ENCODE measurements at places on chromosomes 1 and 21.

- DNase-seq: no peak
These were observed 2.1 kb downstream of the ADAMTS4 start for GRCh38 chr1:161196521-161197451.

DNA sequence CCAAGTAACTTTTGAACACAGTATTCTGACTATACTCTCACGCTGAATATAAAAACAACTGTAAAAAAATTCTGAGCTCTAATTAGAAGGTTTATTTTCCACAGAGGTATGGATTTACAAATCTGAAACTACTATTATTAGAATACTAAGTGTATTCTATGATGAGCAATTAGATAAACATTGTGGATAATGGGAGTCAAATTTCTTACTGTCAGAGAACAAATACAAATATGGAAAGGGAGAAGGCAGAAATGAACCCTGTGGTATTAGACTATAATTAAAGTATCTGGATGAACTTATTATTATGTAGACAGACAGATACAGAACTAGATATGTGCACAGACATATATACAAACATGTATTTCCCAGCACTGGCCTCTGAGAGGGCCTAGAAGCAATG lies 22.6 kb downstream of the ALDH9A1 start:
- no peak for DNase-seq

DNA sequence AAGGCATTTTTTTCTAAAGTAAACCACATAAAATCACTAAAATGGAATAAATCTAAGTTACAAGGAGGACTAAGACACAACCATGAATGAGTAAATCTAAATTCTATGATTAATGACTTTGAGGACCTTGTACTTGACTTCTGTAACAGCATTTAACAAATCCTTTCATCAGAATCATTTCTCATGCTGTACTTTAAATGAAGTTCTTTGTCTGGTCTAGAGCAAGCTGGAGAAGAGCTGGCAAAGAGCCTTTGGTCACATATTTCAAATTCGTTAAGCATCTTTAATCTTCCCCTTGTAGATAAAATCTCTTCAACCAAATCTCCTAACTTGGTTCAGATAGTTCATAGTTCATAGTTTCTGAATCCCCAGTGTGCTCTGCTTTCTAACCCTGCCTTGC lies 405.4 kb downstream of the PTPRC start:
- no peak for DNase-seq

DNA sequence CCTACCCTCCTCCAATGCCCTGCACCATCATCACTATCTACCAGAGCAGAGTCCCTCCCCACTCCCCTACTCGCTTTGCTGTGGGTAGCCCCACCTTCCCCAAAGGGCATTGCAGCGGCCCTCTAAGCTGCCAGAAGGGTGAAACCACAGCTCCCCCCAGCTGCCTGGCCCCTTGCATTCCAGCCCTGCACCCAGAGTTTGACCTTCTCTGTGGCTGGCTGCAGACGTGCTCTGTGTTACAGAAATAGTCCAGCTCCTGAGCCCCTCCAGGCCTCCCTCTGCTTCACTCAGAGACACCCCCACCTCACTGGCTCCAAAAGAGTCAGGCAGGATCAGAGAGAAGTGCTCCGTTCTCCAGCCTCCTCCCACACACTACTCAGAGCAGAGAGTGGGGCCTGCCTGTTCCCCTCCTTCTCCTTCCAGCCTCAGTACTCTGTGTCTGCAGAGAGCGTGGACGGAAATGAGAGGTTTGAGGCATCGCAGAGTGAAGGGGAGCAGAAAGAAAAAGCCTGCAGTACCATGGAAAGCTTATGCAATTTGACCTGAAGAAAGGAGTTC lies 63.2 kb downstream of the PLEKHA6 start:
- no peak for DNase-seq

DNA sequence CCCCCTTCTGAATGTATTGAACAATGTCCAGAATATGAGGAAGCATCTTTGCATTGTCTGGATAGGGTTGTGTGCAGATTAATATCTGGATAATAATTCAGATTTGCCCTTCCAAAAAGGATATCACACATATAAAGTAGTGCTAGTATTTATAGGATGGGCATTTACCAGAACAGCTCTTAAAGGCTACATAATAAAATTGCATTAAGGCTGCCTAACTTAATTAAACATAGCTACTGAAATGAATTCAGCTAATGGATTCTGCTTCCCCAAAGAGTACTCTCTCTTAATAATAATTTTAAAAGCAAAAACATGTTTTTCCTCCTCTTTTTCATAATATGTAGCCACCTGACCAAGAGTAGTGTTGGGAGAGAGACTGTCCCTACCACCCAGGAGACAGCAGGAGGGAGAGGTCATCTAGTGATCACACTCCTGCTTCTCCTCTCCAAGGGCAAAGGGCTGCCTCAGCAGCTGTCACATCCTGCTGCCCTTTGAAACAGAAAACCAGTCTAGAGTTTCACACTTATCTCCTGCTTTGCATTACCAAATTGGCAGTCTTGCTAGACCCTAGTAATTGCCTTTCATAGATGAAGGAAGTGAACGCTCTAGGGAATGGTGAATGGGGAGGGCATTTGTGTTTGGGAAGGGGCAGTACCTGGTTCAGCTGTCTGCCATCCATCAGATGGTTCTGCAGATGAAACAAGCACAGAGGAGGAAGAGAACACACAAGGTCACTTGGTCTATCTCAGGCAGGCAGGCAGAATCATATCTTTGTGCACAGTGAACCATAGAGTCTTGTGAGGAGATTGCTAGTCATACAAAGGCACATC lies 29.3 kb upstream of the DDAH1 start:
- no peak for DNase-seq

DNA sequence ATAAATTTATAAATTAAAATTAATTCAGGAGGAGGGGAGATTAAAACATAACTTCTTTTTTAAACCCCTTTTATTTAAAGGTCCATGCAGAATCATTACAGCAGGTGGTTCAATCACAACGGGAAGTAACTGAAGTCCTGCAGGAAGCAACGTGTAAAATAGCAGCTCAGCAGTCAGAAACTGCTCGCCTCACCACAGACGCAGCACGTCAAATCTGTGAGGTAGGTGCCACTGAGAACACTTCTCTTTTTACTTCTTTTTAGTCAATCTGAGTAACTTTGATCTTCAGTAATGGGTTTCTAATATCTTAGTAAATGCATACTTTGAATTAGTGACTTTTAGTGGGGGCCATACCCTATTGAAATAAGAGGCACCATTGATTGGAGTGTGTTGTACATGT lies 87.0 kb downstream of the CEP350 start:
- DNase-seq: no peak

GRCh38 chr21:17726047-17726829 lies 92.9 kb downstream of the C21orf91 start:
- DNase-seq: no peak

- no peak for DNase-seq
These were observed at the start of gene RGS18 for GRCh38 chr1:192158181-192158580. Gene RGS18 (plus strand): TSS chr1:192158462. CDS start chr1:192158638, 176 bp downstream.

GRCh38 chr1:158941317-158941716 lies 10.0 kb downstream of the PYHIN1 start:
- no peak for DNase-seq

GRCh38 chr1:24535021-24535424 lies 20.9 kb upstream of the NCMAP start:
- DNase-seq: peak; percentile 40

Data from mucosa of descending colon (tissue), 3 donors.